ENCODE measurements at places on chromosomes 3 and 15.

DNA sequence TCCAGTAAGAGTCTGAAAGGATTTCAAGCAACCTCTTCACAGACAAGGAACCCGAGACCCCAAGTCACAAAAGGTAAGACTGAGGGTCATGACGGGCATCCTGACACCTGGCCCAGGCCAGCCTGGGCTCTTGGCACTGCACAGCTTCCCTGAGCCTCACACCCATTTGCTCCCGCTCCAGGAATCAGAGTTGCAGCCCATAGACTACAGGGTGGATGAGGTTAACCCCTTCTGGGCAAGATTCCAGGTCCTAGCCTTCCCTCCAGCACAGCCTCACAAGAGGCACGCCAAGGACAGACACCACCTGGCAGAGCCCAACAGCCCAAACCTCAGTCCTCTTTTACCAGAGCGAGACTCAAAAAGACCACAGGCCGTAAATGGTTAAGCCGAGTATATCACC lies 36.2 kb downstream of the RBPMS2 start:
- DNase-seq = no peak

GRCh38 chr3:32340611-32341365 lies 50.9 kb upstream of the CMTM7 start:
- DNase-seq = no peak

DNA sequence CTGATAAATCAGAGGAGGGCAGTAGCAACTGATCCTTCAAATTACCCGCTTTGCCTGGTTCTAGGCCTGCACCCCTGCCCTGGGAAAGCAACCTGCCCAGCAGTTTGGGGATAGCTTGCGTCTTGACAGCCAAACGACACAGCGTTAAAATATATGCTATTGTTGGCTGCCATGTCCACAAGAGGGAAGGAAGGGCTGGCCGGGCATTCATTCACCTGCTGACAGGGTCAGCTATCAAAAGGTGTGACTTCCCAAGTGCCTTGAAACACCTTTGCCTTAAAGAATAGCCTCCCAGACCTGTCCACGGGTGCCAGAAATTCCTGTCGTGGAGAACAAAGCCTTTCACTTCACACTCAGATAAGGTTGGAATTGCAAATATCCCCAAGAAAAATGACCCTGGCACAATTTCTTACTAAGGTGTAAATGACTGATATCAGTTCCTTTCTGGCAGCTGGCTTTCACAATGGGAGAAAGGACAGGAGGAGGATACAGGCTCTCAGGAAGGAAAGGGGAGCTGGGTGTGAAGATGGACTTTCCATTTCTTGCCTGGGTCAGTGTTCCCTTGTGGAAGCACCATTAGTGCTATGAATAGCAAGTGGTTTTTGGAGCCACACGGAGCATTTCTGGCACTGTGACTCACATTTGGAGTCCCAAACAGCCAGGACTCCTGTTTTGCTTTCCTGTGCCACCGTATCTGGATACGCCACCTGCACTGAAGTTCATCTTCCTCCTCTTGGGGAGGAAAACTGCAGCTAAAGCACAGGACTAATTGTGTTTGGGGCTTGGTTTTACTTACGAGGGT lies 19.2 kb downstream of the ALDH1A3 start:
- DNase-seq = no peak

DNA sequence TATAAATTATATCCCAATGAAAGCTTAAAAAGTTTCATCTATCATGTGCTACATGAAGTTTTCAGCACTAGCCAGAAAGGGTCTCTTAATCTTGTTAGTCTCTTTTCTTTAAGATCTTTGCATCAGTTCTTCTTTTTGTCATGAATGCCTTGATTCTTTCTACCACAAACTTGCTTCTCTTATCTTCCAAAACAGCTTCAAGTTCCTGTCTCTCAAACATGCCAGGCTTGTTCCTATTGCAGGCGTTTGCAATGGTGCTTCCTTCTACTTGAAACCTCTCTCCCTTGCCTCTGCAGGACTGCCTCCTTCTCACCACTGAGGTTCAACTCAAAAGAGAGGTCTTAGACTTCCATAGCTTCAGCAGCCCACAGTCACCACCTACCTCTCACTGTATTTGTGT lies 104.3 kb upstream of the FRMD4B start:
- DNase-seq = no peak

DNA sequence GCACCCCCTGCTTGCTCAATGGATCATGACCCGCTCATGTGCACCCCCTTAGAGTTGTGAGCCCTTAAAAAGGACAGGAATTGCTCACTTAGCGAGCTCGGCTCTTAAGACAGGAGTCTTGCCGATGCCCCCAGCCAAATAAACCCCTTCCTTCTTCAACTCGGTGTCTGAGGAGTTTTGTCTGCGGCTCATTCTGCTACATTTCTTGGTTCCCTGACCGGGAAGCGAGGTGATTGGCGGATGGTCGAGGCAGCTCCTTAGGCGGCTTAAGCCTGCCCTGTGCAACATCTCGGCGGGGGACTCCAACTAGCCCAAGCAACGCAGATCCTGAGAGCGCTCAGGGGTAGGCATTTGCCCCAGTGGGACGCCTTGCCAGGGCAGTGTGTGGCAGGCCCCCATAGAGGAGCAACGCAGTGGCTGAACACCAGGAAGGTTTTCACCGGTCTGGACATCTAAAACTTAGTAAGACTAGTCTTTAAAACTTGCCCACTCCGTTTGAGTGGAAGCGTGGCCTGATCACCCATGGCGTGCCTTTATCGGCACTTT lies 9.5 kb downstream of the SLCO2A1 start:
- no peak for DNase-seq

GRCh38 chr3:32216172-32216783 lies 22.2 kb upstream of the CMTM8 start:
- no peak for DNase-seq

- no peak for DNase-seq
Observed at GRCh38 chr15:25892126-25892525, 29.0 kb upstream of the ATP10A start.

DNA sequence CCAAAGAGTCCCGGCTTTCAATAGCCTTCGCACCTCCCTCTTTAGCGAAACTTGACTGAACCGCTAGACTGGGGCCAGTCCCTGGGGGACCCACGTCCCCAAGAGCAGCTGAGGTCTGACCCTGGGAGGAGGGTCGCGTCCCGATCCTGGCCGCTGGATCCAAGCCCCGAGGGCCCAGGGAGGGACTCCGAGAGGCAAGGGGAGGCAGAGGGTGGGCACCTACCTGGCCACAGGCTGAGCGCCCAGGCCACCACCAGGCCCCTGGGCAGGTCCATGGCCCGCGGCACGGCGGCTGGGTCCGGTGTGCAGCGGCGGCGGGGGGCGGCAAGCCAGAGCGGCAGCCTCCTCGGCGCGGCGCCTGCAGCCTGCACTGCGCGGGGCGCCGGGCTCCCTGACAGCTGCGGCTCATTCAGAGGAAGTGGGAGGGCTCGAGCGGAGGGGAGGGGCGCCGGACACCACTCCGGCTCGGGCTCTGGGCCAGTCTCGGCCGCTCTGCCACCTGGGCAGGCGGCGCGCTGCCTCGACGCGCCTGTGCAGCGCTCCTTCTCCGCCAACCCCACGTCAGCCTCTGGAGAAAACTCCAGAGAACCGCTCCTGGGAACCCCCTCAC lies at the start of gene ITGA11:
Gene ITGA11, minus strand, starts transcription at position 372 of the 610 bp plus-strand sequence. Its CDS starts 97 bp downstream, at position 275.
- DNase-seq = no peak

GRCh38 chr3:109803274-109803673 lies 465.9 kb upstream of the DPPA4 start:
- no peak for DNase-seq

- DNase-seq = no peak
Observed at GRCh38 chr15:95293456-95294031, 1037.0 kb upstream of the NR2F2 start.

GRCh38 chr3:7346364-7346763 lies 485.4 kb downstream of the GRM7 start:
- no peak for DNase-seq

GRCh38 chr15:72907733-72908132 lies 124.2 kb upstream of the ADPGK start:
- no peak for DNase-seq

- DNase-seq = no peak
Observed at GRCh38 chr3:121324320-121324719, 221.5 kb downstream of the POLQ start.

- no peak for DNase-seq
Observed at GRCh38 chr3:195746346-195746745, 25.6 kb downstream of the MUC20 start.

DNA sequence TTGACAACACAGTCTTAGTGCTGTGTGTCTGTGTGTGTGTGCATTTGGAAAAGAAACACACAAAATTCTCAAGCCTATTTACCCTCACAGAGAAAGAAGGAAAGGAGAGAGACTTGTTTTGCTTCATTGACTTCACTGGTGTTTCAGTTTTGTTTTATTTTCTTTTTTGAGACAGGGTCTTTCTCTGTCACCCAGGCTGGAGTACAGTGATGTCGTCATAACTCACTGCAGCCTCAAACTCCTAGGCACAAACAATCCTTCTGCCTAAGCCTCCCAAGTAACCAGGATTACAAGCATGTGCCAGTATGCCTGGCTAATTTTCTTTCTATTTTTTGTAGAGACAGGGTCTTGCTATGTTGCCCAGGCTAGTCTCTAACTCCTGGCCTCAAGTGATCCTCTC lies 636.9 kb downstream of the TAFA4 start:
- no peak for DNase-seq

DNA sequence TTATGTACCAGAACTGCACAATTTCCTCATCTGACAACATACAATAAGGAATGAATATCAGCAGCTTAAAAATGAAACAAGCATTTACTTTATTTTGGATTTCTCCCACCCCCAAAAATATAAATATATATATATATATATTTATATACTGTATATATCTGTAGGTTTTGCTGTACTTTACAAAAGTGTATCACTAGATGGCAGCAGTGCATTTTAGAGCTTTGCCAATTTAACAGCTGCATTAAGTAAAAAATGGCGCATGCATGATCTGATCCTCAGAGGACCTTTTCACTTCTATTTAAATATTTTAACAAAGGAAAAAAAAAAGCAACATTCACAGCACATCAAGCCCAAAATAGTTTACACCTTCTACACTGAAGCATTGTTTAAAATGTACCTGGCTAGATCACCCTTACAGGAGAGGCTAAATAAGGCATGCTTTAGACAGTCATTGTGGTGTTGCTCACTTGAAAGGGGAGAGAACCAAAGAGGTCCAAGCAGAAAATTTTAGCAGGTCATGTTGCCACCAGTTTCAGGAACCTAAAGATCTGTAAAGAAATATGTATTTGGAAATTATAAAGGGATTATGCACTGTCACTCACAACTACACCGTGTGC lies 72.6 kb downstream of the NPTN start:
- no peak for DNase-seq

DNA sequence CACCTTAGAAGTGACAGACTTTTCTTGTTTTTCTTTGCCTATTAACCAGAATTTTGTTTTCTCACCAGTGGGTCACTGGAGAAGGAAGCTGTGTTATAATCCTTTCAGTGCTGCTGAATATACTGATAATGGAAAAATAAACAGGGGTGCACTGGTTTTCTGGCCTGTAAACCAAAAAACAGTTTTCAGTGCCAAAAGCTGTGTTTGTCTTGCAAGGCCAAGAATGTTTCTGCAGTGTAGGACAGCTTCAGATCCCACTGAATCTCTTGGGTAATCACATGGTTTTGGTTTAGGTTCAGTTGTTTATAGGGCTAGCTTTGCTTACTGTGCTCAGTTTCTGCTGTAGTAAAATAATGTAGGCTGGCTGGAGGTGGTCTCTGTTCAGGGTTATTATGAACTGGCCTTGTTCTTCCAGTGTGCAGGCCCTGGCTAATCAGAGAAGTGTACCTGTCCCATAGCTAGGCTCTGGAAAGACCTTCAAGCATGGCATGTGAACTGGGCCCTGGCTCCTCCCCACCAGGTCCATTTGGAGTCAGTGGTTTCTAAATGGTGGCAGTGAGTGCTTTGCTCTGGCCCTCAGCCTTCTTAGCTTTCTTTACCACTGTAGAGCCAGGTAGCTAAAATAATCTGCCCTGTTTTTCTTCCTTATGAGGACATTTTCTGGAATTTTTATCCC lies 18.7 kb downstream of the PDE8A start:
- DNase-seq = no peak

DNA sequence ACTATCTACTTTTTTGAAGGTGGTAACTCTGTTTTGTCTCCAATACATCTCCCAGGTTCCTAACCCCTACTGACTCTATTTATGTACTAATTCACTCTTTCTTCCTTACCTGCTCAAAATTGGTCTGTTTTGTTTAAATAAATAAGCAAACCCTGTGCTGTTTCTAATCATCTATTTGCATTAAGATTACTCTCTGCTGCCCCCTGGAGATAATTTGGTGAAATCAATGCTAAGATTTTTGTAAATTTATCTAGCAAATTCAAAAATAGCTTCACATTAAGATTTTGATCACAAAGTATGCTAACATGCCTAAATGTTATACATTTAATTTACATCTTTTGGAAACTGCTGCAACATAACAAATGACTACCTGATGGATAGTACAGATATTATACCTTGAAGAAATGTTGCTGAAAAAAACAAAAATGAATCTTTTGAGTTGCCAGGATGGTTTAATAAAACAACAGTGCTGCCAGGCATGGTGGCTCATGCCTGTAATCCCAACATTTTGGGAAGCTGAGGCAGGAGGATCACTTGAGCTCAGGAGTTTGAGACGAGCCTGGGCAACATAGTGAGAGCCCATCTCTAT lies 4.4 kb upstream of the CD200R1 start:
- DNase-seq = no peak

DNA sequence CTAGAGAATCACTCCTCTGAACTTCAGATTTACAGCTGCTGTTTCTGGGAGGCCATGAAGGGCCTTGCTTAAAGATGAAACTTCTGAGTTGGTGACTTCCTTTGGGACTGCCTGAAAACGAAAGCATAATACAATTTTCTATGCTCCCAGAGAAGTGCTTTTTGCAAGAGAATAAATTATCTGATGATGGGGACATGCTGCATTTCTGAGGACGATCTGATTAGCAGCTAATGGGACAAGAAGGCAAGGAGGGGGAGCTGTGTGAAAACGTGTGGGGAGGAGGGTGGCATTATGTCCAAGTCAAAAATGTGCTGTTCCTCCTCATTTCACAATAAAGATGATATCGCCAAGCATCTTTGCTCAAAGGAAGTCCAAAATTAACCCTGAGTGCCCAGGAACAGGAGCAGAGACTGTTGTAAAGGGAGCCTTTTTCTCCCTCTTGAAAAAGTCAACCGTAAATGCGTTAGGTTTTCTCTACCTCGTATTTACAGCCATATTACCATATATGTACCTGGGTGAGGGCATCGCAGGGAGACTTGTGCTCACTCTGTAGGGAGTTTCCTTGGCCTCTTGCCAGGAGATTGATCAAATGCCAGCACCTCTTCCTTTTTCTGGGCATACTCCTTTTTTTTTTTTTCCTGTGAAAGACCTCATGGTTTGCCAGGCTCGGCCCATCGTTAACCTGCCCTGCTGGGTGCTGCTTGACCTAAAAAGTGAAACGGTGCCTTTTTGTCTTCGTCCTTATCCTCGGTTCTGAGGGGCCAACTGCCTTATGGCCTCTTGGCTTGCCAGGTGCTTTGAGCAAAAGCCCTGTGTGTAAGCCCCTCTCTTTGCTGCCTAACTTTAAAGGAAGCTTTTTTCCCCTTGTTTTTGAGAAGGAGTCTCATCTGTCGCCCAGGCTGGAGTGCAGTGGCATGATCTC lies 11.5 kb downstream of the ITPR1 start:
- DNase-seq = no peak

GRCh38 chr3:29240248-29240647 lies 40.6 kb upstream of the RBMS3 start:
- DNase-seq = no peak

Data from CD8-positive, alpha-beta T cell (primary cell).